ENCODE measurements at places on chromosomes 16 and 17.

DNA sequence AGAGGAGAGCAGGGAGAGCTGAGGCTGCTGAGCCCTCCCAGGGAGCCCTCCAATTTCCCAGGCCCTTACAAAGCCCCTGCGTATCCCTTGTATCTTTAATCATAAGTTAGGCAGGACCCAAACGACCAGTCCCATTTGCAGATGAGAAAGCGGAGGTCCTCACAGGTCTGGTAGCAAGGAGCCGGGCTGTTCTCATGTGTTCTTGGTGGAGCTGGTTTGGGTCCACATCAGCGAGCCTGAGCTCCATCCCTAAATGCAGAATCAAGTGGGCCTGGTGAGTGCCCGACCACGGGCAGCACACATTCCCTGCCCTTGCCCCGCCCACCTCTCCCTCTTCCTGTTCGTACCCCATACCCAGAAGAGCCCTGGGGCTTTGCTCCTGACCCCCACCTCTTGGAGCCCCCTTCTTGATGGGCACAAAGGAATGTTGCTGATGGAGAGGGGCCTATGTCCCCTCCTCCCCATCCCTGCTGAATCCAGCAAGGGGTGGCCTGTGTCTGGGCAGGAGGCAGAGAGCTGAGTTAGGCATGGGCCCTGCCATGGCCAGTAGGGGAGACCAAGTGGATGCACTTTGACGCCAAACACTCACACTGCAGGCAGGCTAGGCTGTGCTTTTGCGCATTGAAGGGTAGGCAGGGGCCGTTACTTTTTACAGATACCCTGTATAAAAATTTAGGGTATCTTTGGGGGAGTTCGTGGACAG, 18.3 kb upstream of the ADCY7 start:
- no peak for DNase-seq

DNA sequence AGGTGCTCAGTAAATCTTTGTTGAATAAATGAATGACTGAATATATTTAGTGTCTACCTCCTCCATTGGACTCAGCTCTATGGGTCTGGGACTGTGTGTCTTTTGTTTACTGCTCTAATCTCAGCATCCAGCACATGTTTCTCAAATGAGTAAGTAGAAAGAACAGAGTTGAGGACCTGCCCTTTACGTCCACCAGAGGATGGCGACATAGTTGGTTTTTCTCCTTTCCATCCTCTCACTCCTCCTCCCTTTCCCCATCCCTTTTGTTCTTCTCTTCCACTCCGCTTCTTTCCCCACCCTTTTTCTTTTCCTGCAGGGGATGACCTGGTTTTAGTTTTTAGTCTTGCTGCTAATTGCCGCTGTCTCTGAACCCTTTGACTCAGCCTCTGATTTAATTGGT, 12.1 kb upstream of the CHP2 start:
- DNase-seq = no peak

DNA sequence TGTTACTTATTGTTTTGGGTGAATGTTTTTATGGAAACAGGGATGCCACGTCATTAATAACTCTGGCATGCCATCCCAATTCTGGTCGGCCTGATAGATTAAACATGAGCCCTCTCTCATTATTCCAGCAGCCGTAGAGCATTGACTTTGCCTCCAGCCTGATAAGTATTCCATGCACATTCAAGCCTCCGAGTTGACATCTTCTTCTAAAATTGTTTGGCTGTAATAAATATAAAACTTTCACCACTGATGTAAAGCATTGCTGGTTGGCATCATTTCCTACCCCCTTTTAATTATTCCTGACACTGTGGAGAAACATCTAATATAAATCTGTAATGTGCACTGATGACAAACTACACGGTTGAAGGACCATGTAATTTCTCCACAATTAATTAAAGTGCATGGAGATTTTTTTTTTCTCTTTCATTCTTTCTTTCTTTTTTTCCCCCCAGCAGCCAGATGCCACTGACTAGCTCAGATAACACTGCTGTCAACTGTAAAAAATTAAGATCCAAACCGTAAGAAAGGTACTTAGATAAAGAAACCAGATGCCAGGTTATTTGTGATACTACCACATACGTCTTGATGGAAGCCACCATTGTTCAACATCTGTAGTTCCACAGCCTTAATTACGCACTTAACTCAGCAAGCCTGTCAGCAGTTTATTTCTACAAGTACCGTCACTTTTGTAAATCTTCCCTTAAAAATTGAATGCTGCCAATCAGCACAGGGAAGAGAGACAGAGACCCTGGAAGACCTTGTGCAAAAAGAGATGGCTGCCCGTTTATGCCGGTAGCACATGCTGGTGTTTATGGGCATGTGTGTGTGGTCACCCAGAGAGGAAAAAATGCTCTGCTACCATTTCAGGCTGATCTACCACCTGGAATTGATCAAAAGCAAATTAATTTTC, 237.7 kb downstream of the IRX3 start:
- no peak for DNase-seq

GRCh38 chr17:50272246-50272645, 2.0 kb upstream of the TMEM92 start:
- no peak for DNase-seq

- no peak for DNase-seq
Observed at GRCh38 chr17:34990921-34991365, 10.6 kb downstream of the LIG3 start.

DNA sequence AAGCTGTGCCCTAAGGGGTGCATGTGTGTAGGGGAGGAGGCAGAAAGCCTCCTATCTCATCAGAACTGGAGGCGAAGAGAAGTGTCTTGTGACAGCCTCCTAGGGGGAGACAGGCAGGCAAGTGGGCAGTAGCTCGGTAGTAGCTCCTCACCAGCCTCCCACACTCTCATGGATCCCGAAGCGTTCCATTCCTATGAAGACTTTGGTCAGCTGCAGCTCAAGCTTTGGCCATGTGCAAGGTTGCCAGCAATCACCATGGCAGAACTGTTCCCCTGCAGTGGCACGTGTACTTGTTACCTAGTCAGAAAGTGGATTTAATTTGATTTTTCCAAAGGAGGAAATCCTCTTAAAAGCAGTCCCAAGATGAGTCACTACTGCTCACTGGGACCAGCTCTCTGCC, 6.7 kb downstream of the MRPL58 start:
- no peak for DNase-seq

- no peak for DNase-seq
Observed at GRCh38 chr16:80664226-80664625, 123.4 kb downstream of the DYNLRB2 start.

- no peak for DNase-seq
Observed at GRCh38 chr16:26667307-26667706, 399.4 kb upstream of the C16orf82 start.

GRCh38 chr16:78791011-78791410, 691.6 kb downstream of the WWOX start:
- DNase-seq = no peak

GRCh38 chr17:65175952-65176351, 38.8 kb downstream of the RGS9 start:
- no peak for DNase-seq

DNA sequence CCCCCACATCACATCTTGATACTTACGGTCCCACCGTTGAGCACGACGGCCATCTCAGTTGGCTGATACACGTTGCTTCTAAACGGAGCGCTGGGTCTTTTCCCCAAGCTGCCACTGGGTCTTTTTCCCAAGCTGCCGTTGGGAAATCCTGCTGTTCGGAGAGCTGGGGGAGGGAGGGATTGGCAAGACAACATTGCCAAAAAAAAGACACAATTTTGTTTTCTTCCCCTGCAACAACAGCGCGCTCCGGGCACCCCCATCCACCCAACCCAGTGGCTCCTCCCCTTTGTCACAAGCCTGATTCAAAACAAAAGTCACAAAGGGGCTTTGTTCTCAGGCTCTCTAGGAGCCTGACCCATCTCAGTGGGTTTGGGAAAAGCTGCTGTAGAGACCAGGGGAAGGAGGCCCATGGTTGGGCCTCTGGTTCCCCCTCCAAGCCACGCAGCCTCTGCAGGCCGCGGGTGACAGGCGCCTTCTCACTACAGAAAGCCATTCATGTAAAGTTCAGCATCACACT, 22.8 kb downstream of the GPRC5B start:
- no peak for DNase-seq

DNA sequence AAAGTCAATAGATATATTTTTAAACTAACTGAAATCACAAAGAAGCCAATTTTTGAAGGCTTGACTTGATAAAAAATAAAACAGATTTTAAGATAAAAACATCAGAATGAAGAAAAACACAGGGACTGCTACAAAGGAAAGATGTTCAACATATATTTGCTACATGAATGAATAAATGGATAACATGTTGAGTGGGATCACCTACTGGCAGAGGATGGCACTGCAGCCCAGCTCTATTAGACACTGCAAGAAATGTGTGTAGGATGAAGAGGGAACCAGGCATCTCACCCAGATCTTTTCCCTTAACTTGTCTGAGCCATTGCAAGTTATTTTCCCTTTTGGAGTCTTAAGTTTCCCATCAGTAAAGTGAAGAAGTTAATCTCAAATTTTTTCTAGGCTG, 4.2 kb downstream of the AIPL1 start:
- no peak for DNase-seq

Measured in activated gamma-delta T cell treated with Interleukin-2 at 50 U/mL for 16 hours (primary cell).